ENCODE measurements at places on chromosomes 16 and 17.

- no peak for DNase-seq
Measured at GRCh38 chr17:5874486-5874885, 195.7 kb upstream of the WSCD1 start.

DNA sequence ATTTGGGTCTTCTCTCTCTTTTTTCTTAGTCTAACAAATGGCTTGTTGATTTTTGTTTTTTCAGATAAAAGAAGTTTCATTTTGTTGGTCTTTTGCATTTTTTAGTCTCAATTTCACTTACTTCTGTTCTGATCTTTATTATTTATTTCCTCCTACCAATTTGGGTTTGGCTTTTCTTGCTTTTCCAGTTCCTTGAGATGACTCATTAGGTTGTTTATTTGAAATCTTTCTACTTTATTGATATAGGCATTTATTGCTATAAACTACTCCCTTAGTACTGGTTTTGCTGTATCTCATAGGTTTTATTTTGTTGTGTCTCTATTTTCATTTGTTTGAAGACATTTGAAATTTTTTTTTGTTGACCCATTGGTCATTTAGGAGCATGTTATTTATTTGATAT, 152.2 kb upstream of the MPHOSPH6 start:
- DNase-seq: no peak

DNA sequence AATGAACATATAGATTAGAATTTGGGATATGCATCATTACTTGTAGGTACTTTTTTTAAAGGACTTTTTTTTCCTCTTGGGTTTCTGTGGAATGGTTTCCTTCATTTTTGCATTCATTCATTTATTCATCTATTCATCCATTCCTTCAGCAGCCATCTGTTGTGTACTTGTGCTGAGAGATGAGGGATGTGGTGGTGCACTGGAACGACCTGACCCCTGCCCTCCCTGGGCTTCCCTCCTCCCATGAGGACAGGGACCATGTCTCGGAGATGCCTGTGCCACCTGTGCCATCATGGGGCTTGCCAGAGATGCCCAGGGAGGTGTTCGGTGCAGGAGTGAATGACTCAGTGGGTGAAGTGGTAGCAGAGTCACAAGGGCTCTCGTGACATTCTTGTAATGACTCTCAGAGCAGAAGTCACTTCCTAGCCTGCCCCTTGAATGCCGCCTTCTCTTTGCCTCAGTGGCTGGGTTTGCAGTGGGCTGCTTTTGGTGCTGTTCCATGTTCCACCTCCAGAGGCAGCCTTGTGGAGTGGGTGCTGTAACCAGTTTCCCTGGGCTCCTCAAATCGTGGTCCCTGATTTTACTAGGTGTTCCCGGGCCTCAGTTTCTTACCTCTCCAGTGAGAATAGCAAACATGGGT, 43.9 kb downstream of the CLEC16A start:
- DNase-seq: peak; percentile 50

- DNase-seq: no peak
Measured at GRCh38 chr17:61724777-61725176, 133.8 kb upstream of the NACA2 start.

GRCh38 chr17:36089888-36090836, at the start of gene CCL3:
Gene CCL3, minus strand, starts transcription at chr17:36090143. Its CDS starts 85 bp downstream, at chr17:36090058.
- no peak for DNase-seq

DNA sequence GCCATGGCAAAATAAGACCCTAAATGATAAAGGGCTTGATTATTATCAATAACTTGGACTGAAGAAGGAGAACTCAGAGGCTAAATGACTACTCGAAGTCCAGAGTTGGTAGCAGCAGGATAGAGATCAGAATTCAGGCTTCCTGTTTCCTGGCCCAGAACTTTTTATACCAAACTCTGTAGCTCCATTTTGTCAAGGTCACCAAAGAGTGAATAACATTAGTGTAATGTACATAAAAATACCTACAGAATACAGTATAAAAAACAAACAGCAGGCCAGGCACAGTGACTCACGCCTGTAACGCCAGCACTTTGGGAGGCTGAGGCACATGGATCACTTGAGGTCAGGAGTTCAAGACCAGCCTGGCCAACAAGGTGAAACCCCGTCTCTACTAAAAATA, 79.0 kb downstream of the ARHGAP17 start:
- DNase-seq: no peak

- no peak for DNase-seq
Measured at GRCh38 chr17:42535155-42536047, 640 bp upstream of the NAGLU start.

DNA sequence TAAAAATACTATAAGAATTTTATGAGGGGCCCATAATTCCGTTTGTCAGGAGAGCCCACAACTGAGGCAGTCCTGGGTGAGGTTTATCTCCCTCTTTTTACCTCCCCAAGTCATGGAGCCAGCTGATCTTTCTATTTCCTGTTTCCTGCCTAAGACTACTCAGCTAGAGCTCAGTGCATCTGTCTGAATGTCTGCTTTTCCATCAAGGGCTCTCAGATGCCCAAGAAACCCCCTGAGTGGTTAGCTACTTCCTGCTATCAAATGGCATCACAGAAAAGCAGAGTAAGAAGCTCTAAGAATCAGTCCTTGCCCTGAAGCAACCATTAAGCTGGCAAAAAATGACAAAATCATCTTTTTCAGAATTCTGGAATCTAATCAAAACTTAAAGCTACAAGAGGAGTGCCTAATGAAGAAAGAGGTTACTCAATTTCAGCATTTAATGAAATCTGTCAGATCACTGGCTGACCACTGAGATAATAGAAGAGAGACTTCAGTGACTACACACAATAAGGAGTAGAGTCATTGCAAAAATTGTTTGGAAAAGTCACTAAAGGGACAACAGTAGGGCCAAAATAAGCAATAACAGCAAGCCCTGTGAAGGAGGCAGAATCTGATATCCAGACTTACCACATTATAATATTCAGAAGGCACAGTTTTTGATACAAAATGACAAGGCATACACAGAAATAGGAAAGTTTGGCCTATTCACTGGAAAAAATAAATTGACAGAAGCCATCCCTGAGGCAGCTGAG, 150.1 kb downstream of the CYB561 start:
- DNase-seq: no peak

GRCh38 chr17:33779234-33779591, 475.9 kb upstream of the CCL2 start:
- no peak for DNase-seq

- DNase-seq: no peak
Measured at GRCh38 chr16:50602126-50602525, 53.9 kb downstream of the NKD1 start.

DNA sequence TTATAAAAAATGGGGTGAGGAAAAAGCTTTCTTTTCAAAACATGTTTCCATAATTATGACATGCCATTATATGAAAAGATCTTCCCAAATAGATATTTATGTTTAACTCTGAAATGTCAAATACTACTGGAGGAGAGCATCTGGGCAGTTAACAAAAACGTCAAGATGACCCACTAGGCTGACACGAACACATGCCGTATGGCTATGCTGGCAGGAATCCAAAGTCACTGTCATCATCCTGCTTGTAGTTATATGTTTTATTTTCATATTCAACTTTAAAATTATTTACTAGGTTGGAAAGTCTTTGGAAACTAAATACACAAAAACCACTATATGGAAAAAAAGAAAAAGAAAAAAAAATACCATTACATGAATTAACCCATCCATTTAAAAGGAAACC, 27.3 kb downstream of the ANKFY1 start:
- no peak for DNase-seq

- no peak for DNase-seq
Measured at GRCh38 chr16:85072076-85072860, 40.0 kb downstream of the CIBAR2 start.

DNA sequence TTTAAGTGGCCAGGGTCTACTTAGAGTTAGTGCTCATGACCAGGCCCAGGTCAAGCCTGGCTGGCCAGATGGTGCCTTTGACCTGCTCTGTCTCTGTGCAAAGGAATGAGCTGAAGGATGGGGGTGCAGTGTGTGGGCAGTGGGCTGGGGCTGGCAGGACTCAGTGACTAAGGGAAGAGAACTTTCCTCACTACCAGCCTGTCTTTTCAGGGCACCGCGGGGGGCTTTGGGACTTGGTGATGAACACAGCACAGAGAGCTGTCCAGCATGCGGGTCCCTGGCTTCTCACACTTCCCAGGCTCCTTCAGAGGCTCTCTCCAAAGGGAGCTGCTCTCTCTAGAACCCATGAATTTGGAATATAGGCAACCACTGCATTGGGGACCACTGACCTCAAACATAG, 43.0 kb upstream of the STH start:
- no peak for DNase-seq

GRCh38 chr16:23434380-23434779, 18.6 kb downstream of the COG7 start:
- DNase-seq: no peak

DNA sequence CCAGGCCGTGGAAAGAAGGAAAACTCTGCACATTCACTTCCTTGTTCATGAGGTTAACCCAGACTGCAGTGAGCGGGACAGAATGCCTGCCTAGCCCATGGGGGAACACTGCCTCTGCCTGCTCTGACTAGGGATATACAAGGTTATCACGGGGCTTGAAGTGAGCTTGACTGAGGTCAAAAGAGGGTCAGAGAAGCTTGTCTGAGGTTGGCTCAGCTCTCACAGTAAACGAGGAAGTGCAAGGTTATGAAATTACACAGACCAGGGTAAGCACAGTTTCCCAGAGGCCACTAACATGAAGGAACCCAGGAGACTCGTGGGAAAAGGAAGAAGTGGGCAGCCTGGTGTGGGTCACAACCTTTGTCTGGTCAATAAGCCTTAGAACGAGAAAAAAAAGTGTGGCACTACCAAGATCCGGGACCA, 28.7 kb downstream of the HIC1 start:
- no peak for DNase-seq

DNA sequence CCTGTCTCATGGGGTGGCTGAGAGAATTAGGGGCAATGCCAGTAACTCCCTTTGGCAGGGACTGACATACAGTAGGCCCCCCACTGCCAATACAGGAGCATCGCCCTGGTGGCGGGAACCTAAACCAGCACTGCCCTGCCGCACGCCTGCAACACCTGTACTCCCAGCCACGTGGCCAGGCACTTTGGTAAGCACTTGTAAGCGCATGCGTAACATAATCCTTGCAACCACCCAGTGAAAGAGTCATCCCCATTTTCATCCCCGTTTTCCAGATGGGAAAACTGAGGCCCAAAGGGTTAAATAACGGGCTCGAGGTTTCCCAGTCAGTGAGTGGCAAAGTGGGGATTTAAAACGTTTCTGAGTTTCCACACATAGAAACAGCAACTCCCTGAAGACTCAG, 17.5 kb downstream of the SCN4A start:
- DNase-seq: no peak
